ENCODE measurements at places on chromosomes 7 and 10. TPM values are rescaled to one million over a fixed set of nuclear protein-coding genes. Genes with fewer than 3 reads are reported as not detected.
A peak's percentile ranks its signal among the peaks of the same experiment; 100 is the strongest.

Gene EEF1AKMT2
- 13.5 TPM for total RNA-seq

GRCh38 chr10:110923856-110924493 lies 4.6 kb downstream of the SHOC2 start:
- peak; percentile 48 for DNase-seq

- DNase-seq, result no peak
Measured at GRCh38 chr7:141709318-141709717, 1.2 kb downstream of the WEE2 start.

Gene ELMO1
- 2.3 TPM for total RNA-seq

Gene GNAI1
- 21.6 TPM for total RNA-seq

Gene GIMAP5
- not detected for total RNA-seq

- DNase-seq, result no peak
Measured at GRCh38 chr7:68789597-68789996, 808.7 kb upstream of the AUTS2 start.

- DNase-seq, result no peak
Measured at GRCh38 chr10:74558897-74559296, 267.5 kb upstream of the KAT6B start.

Gene SCIN
- 14.7 TPM for total RNA-seq

GRCh38 chr10:95327367-95327766 lies 36.6 kb upstream of the PDLIM1 start:
- no peak for DNase-seq

Gene PAXIP1
- 9.4 TPM for total RNA-seq

- peak; percentile 91 for DNase-seq
Measured at GRCh38 chr10:126090911-126091728, 194.8 kb downstream of the FANK1 start.

DNA sequence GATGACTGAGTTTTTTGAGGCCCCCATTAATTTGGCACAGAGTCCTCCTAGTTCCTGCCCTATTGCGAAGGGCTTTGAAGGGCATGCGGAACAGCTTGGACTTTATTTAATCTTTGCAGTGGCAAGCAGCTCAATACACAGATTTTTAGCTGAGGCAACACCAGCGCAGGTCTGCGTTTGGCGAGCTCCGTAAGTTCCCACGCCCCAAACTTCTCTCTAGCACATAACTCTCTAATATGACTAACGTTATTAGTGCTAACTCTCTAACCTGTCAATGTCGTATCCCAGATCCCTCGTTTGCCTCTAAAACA lies 366 bp upstream of the TAF3 start:
- no peak for DNase-seq

DNA sequence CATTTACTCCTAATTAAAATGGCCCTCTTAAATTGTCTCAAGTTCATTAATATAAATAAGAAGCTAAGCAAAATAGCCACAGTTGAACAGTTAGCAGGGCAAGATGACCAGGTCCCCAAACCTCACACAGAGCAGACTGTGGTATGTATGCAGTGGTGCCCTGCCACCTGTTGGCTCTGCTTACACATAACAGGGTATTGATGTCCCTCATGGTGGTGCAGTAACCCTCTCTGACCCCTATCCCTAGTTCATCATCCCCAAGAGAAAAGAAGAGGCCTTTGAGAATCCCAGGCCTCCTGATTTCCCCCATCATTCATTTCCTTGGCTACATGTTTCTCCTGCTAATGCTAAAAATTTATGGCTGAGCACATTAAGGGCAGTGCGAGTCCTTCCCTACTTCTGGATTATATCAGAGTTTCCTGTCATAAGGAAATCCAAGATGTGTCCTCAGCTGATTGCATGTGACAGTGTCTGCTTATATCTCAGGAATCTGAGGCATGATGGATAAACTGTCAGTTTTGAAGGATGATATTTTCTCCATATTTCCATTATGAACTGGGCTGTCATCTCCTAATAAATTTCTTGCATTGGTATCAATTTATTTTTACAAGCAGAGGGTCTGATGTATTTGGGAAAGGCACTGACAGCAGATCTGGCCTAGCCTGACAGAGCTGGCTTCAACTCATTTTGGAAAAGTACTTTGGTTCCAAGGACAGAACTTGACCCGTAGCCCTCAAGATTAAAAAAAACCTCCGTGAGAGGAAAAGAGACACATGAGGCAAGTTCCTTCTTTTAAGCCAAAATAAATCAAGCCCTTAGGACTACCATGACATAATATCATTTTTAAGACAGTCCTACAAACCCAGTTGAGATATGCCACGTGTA lies 880.6 kb downstream of the LRMDA start:
- no peak for DNase-seq

DNA sequence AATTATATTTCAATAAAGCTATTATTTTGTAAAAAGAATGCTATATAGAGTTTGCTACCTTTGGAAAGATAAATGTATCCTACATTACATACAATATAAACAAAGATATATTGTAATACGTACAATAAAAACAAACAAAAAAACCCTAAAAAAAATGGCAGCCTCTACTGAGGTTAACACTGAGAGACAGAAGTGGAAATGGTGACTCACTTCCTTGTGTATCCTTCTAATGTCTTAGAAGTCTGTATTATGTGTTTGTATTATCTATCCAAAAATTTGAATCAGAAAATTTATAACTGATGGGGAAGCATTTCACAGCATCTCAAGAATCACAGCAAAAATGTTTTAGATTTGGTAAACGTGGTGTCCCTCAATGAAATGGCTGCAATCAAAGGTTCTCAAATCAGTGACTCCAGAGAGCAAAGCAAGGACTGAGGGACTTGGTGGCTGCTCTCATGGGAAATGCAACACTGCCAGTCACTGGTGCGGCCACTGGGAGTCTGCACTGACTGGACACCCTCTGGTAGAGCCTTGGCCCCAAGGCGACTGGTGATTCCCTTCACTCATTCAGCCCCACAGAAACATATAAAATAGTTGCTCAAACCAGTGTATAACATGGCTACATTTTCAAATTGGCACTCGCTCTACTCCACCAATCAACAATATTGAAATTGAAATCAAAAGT lies 53.8 kb downstream of the PANK1 start:
- DNase-seq, result no peak

DNA sequence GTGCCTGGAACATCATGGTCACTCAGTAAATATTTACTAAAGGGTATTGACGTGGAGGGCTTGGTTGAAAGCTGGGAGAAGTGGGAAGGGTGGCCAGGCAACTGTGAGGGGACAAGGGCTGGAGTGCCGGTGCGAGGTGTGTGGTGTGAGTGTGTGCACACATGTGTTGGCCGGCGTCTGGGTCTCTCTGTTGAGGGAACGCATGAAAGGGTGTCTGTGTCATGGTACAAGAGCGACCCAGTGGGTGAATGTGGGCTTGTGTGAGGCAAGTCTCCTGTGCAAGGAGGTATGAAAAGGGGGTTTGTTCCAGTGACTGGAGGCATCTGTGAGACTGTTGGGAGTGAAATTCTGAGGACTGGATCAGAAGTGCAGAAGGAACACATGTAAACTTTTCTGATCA lies 29.4 kb upstream of the UCMA start:
- no peak for DNase-seq

Gene CAPZA2
- total RNA-seq, result 75.7 TPM

GRCh38 chr10:80454513-80455460 lies 677 bp downstream of the TSPAN14 start:
- no peak for DNase-seq

DNA sequence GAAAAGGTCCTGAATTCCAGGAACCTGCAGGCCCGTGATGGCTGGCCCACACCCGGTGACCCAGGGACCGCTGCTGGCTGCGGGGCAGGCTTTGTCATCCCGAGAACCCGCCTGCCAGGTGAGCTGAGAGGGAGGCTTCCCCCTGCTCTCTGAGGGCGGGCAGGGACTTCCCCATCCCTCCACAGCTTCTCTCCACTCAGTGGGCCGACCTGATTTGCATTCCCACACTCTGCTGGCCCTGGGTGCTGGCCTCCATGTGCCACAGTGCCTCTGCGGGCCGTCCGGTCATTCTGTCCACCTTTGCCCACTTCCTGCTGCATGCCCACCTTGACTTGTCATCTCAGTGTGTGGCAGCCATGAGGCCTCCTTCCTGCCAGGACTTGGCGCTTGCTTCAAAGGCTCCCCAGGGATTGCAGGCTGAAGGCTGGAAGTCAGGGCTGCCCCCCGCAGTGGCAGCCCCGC lies 35.3 kb downstream of the PALD1 start:
- DNase-seq, result no peak

DNA sequence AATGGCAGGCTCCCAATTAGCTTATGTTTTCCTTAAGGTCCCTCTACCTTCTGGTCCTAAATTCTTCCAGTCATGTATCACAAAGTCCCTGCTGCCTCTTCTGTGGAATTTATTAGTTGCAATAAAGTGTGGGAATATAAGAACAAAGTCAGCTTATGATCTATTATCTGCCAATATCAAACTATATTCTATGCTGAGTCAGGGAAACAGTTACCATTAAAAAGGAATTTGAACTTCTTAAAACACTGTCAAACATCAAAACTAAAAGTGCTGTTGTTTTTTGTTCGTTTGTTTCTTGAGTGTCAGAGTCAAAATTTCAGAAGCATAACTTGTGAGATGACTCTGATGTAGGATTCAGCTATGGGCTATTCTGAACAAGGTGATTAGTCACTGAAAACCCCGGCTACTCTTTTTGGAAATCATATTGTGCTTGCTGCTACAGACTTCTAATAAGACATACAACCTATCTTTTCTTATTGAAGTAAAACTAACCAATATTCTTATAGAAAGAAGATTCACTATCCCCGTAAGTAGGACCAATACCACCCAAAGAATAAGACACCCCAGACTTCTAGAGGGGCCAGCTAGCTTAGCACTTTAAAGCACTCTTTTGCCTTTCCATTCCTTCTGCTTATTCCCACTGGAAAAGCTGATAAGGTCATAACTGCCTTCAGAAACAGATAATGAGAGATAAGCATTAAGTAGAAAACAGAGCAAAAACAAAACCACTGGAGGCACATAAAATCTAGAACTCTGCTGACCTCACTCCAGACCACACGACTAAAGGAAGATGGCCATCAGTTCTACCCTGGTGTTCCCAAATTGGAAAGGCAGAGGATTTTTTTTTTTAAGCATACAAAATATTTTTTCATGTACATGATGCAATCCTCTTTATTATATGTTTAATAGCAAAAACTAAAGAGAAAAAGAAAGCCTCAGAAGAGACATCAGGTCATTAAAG lies 370.6 kb downstream of the PARD3 start:
- no peak for DNase-seq

DNA sequence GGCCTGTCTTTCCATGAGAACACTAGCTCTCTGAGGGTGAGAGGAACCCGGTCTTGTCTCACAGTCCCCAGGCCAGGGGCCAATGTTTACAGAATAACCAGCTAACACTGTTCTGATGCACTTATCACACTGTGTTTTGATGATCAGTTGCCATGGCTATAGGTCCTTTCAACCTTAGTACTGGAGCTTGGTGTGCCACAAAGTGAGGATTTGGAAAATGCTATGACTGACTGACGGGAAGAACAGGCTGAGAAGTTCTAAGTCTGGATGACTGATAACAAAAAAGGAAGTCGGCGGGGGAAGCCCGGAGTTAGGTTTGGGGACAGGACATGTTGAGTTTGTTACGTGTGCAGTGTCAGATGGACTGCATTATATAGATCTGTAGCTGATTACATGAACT lies 141.8 kb downstream of the CTTNBP2 start:
- DNase-seq, result no peak

Gene HTR5A
- total RNA-seq, result not detected

Gene SSBP1
- 204 TPM for total RNA-seq

Gene DYNC1I1
- 0.14 TPM for total RNA-seq

Gene KCP
- total RNA-seq, result 1.3 TPM

- DNase-seq, result no peak
Measured at GRCh38 chr7:132234711-132235110, 341.6 kb downstream of the PLXNA4 start.

DNA sequence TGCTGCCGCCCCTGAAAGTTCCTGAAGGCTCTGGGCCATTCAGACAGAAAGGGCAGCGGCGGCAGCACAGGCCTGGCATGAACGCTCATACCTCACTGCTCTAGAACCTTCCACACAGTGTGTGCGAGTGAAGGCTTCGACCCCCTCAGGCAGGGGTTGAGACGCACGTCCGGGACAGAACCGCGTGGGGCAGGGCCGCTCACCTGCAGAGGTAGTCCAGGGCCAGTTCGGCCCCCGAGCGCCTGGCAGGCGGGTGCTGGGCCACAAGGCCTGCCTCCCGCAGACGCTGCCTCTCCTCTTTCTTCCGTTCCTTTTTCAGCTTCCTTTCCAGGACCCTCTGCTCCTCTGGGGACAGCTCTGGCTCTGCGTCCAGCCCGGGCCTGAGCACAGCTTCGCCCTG lies 26.8 kb downstream of the CYP2W1 start:
- no peak for DNase-seq

DNA sequence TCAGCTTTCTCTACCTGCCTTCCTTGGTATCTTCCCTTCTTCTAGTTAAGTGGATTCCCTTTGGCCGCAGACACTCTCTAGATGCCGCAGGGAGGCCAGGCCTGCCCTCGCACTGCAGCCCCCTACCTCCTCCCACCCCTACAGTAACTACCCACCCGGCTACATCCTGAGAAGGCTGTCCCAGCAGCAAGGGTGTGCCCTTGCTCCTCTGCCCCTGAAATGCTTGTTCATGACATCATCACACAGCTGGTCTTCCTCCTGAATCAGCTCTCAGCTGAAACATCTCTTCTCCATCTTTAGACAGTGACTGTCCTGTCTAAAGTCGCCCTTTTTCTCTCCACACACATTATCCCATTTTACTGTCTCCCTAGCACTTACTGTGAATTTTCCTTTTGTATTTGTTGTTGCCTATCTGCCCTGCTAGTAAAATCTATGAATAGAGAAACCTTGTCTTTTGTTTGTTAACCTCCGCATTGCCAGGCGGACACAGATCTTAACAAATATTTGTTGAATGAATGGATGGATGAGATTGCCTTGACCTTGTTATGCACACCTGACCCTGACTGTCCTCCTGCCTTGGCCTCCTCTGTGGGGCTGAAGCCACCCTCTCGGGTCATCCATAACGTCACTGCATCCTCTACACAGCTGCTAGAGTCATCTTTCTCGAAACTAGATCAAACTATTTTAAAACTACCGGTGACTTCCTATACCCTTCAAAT lies 108.9 kb upstream of the GATA3 start:
- no peak for DNase-seq

DNA sequence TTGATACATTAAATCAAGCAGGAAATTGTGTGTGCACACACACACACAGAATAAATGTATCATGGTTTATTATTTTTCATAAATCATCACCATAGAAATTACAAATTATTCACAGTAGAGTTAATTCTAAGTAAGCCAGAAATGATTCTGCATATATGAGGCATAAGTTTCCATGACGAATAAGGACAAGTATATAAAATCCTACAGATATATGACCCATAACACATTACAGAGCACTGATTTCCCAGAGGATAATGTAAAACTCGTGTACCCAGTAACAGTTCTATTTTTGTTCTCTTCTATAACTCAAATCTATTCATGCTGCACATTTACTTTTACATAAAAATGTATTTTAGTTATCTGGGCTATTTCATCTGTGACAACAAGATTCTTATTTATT lies 169.7 kb downstream of the LRRTM3 start:
- DNase-seq, result no peak

Gene ATP6V0E2
- total RNA-seq, result 55.7 TPM

GRCh38 chr10:47239211-47239610 lies 60.8 kb upstream of the GDF10 start:
- no peak for DNase-seq
